GM23338 (cell line): ENCODE measurements at places on chromosomes 1 and 21.

- DNase-seq: no peak
Observed at GRCh38 chr21:35619184-35619583, 441.1 kb downstream of the SETD4 start.

GRCh38 chr1:111281411-111281810 lies 9.2 kb upstream of the CHIA start:
- DNase-seq: no peak

DNA sequence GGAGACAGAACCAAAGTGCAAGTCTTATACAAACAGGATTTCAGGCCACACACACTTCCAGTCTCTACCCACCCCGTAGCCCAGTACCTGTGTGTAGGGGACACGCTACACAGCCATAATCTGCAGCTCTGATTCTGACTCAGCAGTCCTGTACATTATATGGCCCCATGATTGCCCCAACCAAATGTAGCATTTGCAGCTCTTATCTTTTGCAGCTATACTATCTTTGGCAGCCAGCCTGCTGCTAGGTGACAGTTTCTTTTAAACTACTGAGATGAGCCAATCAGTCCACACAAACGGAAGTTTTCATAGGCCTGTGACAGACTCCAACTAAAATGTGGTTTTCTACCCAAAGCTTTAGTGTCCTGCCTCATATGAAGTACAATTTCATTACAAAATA lies 259.6 kb upstream of the ST6GALNAC5 start:
- DNase-seq: no peak

GRCh38 chr1:64508629-64509028 lies 38.7 kb downstream of the CACHD1 start:
- no peak for DNase-seq

DNA sequence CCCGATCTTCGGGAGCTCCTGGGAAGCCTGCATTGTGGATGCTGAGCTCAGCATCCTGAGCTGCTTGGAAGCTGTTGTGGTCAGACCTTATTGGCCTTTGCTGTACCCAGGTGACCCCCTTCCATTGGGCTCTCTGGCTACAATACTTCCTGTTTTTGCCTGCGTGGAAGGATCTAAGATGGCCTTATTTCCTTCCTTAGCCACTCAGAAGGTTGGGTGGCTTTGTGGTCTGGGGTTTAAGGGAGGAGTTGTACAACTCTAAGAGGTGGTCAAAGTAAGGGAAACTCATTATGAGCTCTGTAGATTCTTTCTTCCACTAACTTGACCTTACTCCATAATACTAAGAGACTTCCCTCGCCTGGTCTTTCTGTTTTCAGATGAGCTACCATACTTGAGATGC lies 17.7 kb downstream of the PFKFB2 start:
- DNase-seq: no peak
